ENCODE measurements at places on chromosomes 16 and 17.

DNA sequence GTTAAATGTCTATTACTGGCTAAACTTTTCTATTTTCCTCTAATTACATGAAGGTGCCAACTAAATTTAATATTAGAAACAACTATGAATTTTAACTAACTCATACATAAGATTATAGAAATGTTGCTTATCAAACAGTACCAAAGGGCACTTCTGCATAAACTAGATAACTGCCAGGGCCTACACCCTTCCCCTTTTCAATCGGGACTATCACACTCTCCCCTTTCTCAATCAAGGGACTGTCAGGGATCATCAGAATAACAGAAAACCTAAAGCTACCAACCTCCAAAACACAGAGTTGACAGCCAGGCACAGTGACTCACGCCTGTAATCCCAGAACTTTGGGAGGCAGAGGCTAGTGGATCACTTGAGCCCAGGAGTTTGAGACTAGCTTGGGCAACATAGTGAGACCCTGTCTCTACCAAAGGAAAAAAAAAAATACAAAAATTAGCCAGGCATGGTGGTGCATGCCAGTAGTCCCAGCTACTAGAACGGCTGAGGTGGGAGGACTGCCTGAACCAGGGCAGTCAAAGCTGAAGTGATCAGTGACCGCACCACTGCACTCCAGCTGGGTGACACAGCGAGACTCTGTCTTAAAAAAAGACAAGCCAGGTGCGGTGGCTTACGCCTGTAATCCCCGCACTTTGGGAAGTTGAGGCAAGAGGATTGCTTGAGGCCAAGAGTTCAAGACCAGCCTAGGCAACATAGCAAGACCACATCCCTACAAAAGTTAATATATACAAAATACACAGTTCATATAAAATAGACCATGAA, 3.2 kb upstream of the PHLPP2 start:
- no peak for DNase-seq

DNA sequence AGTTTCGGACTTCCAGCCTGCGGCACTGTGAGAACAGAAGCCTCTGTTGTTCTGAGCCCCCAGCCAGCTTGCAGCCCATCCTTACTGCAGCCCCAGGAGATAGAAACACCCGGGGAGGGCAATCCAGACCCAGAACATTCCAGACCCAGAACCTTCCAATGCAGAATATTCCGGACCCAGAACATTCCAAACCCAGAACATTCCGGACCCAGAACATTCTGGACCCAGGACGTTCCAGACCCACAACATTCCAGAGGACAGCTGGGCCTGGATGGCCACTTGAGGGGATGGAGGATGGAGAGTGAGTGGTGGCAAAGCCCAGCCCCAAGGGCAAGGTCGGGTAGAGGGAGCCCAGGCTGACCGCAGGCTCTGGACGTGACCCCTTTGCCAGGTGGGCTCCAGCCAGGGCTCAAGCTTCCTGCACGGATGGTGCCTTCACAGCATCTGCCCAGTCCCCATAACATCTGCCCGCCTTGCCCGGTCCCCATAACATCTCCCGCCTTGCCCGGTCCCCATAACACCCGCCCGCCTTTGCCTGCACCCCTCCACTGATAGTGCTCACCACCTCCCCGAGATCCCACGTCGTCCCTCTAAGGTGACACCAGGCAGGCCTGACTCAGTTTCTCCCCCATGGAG, 3.5 kb downstream of the CBFA2T3 start:
- no peak for DNase-seq

DNA sequence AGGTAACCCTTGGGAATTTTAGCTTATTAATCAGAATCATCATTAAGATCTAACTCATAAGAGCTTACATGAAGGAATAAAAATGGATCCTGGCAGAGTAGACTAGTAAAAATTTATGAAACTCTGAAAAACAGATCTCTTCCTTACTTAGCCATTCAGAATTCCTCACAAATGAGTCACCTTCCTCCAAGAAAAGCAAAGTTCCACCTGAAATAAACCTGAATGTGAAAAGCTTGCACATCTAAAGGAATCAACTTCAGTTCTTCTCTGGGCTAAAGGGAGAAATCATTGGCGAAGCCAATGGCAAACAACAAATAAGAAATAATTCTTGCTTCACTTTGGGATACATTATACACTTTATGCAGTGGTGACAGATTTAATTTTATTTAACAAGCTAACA, 22.7 kb downstream of the MYO1D start:
- no peak for DNase-seq

GRCh38 chr16:7440886-7441400, 108.3 kb downstream of the RBFOX1 start:
- no peak for DNase-seq

- DNase-seq, result no peak
Observed at GRCh38 chr16:11198828-11199227, 57.2 kb downstream of the SOCS1 start.

DNA sequence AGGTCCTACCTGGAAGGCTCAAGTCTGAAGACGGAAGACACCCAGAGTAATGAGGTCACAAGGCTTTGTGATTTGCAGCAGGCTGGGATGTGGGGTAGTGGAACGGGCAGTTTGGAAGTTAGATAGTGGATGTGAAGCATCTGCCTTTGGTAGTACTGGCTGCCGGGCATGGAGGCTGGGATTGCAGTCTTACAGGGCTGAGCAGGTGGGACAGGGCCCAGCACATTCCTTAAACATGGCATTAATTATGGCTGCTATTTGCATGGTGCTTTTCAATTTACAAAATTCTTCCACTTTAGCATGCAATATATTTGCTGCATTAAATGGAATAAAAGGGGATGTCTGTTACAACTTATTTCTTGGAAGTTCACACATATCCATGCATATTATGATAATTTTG, 161.2 kb downstream of the UTP18 start:
- no peak for DNase-seq

DNA sequence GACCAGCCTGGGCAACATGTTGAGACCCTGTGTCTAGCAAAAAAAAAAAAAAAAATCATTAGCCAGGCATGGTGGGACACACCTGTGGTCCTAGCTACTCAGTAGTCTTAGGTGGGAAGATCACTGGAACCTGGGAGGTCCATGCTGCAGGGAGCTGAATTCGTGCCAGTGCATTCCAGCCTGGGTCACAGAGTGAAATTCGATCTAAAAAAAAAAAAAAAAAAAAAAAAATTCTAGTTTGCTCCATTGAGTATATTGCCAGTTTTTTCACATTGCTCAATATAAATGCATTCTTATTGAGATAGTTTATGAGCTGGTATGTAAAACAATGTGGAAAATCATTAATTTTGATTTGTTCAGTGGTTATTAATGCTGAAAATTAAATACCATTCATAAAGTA, 52.0 kb downstream of the ABHD15 start:
- no peak for DNase-seq

GRCh38 chr16:83615953-83616350, 191.8 kb upstream of the HSBP1 start:
- no peak for DNase-seq

GRCh38 chr17:56985371-56986162, 7.6 kb downstream of the SCPEP1 start:
- DNase-seq, result no peak

DNA sequence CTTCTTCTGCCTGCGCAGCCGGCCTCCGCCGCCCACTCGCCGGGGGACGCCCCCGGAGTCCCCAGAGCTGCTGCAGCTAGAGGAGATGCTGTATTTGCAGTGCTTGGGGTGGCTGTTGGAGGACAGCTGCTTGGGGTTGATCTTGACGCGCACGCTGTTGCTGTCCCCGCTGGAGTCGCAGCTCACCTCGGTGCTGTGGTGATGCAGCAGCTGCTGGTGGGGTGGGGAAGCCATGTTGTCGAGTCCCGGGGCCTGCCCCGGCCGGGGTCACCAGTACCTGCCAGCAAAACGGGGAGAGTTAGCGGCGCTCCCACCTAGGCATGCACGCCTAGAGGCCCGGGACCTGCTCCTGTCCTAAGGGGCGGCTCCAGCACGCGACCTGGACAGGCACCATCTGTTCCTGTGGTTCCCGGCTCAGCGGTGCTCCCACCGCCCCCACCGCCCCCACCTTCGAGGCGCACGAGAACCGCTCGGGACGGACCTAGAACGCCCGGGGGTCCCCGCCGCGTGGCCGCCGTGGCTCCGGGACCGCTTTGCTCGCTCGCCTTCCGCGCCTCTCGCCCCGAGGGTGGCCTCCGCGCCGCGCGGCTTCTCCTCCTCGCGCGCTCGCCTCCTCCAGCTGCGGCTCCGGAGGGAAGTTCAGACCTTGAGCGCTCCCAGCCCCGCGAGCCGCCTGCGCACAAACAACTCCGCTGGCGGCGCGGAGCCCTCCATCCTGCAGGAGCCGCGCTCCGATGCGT, 863 bp downstream of the ADCY9 start:
- DNase-seq, result no peak

- DNase-seq, result no peak
Observed at GRCh38 chr16:59144841-59145240, 410.7 kb upstream of the GOT2 start.
